Activated CD4-positive, CD25-positive, alpha-beta regulatory T cell treated with anti-CD3 and anti-CD28 coated beads, Interleukin-2, amount 50 U/mL, for 16 hours (primary cell): ENCODE measurements at places on chromosomes 1 and 21.

- no peak for DNase-seq
These were observed 149.4 kb upstream of the CAMK1G start for GRCh38 chr1:209434066-209434465.

DNA sequence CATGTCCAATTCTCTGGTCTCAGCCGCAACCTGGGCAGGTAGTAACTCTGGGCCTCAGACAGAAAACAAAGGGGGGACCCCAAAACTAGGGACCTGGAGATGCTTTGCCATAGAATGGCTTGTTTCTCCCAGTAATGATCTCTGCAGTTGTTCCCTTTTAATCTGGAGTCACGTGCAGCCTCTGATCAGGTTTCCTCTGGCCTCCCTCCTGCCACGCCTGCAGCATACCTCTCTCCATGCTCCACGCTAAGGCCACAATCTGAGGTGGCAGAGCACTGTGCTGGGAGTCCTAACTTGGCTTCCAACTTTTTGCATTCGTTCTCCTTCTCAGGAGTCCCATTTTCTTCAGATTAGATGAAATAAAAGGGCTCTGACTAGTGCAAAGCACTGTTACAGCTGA lies 1.9 kb downstream of the PABPC4 start:
- no peak for DNase-seq

- no peak for DNase-seq
These were observed 41.0 kb upstream of the SEC16B start for GRCh38 chr1:178010674-178011464.

DNA sequence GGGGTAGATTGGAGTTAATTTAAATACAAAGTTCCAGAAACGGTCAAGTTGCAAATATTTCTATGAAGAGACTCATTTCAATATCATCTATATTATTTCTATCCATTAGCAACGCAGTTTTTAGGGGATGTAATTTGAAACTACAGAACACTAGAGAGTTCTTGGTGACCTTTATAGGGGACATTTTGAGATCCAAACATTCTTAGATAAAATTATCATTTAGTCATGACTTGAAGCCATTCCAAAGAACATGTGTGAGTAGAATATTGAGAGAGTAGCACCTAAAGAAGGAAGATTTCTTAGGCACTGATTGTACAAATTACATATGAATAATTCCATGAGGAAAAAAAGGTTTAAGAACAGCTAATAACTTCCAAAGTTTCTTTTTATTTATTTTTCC lies 19.0 kb downstream of the CHIA start:
- no peak for DNase-seq

DNA sequence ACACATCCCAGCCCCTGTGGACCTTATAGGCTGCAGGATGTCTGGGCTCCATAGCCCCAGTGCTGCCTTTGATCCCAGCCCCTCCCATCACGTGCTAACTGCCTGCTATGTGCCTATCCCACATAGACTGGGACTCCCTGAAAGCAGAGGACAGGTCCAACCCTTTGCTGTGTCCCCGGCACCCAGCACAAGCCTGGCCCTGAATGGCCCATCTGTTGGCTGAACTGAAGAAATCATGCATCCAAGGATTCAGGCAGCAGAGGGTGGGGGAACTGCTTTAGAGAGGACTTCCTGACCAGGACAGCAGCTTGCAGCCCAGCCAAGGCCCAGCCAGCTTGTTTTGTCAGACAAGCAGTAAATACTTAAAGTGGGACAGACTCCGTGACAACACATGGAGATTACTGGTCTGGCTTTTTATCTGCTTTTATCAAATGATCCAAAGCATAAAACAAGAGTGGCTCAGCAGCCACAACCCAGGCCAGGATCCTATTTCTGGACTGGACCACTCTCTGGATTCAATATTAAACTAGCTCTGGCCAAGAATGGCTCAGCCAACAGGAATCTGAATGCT lies 69.3 kb downstream of the GLIS1 start:
- no peak for DNase-seq

DNA sequence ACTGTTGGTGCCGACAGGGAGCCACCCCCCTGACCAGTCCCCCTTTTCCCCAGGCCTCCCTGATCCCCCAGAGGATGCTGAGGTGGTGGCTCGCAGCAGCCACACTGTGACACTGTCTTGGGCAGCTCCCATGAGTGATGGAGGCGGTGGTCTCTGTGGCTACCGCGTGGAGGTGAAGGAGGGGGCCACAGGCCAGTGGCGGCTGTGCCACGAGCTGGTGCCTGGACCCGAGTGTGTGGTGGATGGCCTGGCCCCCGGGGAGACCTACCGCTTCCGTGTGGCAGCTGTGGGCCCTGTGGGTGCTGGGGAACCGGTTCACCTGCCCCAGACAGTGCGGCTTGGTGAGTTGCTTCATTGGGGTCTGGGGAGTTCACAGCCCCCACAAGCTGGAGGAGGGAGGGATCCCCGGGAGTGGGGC lies 89.2 kb downstream of the TRIM11 start:
- no peak for DNase-seq

DNA sequence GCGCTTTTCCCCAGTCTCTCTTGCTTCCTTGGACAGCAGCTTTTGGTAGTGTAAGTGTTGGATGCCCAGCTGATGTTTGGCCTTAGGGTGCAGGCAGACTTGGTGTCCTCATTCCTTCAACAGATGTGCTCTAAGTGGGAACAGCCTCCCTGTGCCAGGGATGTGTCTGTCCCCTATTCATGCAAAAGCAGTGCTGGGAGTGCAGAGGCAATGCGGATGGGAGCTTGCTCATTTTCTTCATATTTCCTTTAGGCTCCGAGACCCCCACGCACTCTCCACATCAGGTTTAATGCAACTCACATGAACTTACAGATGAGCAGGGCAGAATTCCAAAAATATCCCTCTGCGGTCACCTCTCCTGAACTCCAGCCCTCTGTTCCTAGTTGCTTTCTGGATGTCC lies 96.1 kb downstream of the IER5 start:
- no peak for DNase-seq

DNA sequence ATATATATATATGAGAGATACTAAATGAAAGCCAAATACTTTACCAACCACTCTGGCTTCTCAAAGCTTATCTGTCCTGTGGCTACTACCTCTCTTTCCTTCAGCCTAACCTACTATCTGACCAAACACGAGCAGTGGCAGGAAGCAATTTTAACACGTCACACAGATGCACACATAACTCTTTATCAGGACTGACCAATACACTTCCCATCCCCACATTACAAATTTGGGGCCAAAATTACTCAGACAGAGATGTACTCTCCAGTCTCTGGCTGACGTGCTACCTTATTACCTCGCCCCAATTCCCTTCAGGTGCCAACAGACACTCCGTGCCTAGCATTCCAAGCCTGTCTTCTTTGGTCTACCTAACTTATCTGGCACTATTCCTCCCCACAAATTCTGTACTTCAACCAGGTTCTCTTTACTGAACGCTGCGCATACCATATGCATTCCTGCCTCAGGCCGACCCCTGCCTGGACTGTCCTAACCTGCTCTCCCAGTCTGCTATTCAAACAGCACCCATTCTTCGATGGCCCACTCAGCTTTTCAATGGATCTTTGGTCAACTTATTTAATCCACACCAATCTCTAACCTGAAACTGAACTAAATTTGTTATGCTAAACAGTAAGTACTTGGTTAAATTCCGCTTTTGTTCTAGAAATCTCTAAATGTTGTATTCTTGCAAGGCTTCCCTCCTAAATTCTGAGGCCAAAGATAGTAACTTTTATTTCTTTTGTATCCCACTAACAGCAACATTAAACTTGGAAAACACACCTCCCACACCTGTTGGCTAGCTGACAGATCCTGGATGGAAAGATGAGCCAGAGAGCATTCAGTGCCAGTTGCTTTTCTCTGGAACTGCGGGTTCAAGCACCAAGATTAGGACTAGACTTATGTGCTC lies 27.9 kb downstream of the RERE start:
- DNase-seq = no peak

GRCh38 chr1:66931590-66931989 lies 6.8 kb downstream of the MIER1 start:
- no peak for DNase-seq

DNA sequence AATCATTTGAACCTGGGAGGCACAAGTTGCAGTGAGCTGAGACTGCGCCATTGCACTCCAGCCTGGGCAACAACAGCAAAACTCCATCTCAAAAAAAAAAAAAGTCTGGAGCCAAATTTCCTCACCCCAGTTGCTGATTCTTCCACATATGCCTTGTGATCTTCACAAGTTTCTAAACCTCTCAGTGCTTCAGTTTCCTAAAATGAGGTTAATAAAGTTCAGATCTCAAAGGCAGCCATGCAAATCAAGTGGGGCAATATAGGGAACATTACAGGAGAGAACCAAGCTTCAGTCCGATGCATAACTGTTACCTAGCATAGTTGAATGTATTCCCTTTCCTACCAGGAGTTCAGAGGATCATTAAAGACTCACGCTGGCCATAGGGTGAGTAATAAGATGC lies 4.8 kb downstream of the ITLN1 start:
- DNase-seq = no peak

GRCh38 chr21:46205166-46205565 lies 20.9 kb upstream of the SPATC1L start:
- no peak for DNase-seq

DNA sequence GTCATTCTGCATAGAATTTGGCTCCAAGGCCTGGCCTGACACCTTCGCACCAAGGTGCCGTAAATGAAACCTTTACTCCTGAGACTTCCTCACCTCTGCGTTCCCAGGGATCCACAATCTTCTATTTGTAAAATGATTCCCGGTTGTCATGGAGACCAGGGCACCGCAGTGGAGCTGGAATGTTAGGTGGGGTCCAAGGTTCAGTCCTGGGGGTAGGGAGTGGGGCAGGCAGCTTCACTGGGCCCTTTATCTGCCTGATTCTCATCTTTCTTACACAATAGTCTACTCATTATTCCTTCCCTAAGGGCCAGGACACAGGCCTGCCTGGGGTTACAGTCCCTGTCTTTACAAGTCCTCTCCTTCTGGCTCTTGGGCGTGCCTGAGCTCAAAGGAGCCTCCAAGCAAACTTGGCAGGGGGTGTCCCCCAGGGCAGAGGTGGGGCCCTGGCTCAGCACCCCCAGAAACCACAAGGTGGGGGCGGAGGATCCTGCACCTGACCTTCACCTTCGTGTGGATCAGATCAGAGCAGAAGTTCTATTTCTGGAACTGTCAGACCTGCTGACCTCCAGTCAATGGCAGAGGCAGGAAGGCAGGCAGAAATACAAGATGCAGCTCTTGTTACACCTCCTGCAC lies 51.1 kb downstream of the RIPK4 start:
- no peak for DNase-seq

DNA sequence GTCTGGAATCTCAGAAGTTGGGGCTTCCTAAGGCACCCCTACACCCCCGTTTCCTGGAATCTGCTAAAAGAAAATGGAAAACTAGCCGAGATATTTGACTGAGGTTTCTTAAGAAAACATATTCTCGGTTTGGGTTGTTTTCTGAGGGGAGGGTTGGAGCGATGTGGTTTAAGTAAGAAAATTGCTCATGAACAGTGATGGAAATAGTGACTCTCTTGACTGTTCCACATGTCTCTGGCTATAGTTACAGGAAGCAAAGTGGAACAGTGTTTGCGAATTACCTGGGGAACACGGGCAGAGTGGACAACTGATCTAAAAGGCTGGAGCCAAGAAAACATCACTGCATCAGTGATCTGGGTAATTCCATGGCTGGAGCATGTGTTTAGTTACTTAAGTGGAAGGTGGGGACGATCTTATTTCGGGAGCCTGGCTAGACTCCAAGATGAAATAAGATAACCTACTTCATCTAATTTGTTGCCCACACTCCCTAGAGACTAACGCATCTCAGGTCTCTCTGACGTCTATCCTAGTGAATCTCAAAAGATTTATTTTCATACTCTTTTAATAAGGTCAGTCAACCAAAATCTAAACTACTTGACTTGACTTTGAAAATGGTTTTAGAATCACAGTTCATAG lies 92.4 kb downstream of the KCNJ15 start:
- no peak for DNase-seq

GRCh38 chr1:67429011-67429527 lies 1.1 kb downstream of the SERBP1 start:
- DNase-seq = no peak

DNA sequence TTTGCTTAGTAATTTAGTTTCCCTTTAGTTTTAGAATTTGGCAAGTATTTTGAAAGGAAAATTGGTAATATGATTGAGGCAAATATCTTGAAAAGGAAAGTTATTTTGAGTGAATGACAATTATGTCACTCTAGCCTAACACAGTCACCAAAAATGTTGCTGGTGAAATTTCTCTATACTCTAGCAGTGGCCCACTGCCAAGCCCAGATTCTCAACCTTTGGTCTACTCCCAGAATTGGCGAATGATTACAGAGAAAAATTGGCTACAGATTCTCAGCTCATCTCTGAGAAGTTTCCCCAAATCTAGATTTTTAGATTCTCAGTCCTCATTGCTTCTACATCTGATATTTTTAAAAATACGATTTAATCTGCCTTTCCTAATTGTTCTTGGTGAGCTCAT lies 84.9 kb downstream of the PIGK start:
- no peak for DNase-seq

- DNase-seq = no peak
These were observed 28.3 kb downstream of the CFH start for GRCh38 chr1:196680107-196680506.

- DNase-seq = no peak
These were observed 344.1 kb upstream of the GREM2 start for GRCh38 chr1:240956020-240956419.

GRCh38 chr21:27807596-27807995 lies 840.7 kb upstream of the ADAMTS5 start:
- no peak for DNase-seq

GRCh38 chr1:91609551-91609950 lies 108.9 kb downstream of the CDC7 start:
- no peak for DNase-seq

GRCh38 chr1:185337246-185337645 lies 20.2 kb upstream of the IVNS1ABP start:
- no peak for DNase-seq

DNA sequence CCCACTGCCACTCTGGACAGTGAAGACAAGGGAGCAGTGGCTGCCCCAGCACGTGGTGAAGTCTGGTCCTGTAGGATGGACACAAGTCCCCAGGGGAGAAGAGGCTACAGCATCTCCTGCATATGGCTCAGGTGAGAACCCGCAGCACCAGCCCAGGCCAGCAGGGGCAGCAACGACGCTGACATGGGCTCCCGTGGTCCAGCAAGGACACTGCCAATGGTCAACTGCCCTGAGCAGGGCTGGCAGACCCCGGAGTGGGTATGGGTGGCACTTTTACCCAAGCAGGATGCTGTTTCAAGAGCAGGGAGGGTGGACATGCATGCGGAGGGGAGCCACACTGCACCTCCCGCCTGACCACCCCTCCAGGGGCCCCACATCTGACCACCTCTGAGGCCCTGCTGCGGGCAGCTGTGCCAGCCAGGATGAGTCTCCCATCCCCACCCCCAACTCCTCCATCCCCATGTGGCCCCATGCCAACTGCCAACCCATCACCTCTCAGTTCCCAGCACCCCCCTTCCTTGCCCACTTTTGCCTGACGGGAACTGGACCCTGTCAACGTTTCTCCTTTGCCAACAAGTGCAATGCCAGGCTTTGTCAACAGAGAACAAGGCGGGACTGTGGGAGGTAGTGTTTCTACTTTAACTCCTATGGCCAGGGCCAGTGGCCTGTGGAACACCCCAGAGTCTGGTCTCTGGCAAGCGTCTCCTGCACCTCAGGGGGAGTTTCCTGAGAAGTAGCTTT lies 8.6 kb downstream of the MORN1 start:
- no peak for DNase-seq
